NCI-H446 (cell line): ENCODE measurements at places on chromosomes 6 and 20.

DNA sequence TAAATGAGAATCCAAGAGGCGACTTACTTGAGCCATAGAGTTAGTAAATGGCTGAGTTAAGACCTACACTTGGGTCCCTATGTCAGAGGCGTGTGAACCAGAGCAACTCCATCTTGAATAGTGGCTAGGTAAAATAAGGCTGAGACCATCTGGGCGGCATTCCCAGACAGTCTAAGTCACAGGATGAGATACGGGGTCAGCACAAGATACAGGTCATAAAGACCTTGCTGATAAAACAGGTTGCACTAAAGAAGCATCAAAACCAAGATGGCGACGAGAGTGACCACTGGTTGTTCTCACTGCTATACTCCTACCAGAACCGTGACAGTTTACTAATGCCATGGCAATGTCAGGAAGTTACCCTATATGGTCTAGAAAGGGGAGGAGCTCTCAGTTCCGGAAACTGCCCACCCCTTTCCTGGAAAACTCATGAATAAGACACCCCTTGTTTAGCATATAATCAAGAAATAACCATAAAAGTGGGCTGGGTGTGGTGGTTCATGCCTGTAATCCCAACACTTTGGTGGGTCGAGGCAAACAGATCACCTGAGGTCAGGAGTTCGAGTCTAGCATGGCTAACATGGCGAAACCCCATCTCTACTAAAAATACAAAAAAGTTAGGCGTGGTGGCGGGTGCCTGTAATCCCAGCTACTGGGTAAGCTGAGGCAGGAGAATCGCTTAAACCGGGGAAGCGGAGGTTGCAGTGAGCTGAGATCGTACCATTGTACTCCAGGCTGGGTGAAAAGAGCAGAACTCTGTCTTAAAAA lies 43.9 kb upstream of the EEF1A1 start:
- DNase-seq = no peak

DNA sequence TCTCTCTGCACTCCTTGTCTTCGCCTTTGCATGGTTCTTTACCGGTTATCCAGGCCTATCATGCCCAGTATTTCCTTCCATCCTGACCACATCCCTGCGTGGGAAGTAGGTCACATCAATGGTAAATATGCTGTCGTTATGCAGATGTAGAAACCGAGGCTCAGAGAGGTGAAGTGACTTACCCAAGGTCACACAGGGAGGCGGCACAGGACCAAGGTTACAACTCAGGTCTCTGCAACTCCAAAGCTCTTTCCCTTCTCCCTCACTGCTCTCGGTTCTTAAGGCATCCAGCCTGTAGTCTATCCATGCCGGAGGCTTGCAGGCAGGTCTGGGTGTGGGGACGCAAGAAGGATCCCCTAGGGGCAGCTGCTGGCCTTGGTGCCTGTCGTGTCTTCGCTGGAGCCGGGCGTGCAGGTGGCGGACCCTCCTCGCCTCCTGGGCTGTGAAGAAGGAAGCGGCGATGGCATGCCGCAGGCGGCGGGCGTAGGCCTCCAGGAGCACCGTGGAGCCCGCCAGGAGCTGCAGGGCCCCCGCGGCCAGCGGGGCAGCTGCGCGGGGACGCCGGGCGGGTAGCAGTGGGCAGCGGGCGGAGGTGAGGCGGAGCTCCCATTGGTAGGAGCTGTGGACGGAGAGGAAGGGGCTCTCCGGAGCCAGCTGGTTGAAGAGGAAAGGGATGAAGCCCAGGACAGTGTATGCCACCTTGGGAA lies 9.1 kb downstream of the OCSTAMP start:
- DNase-seq = no peak

- no peak for DNase-seq
These were observed 13.8 kb downstream of the BMP7 start for GRCh38 chr20:57252559-57253162.

DNA sequence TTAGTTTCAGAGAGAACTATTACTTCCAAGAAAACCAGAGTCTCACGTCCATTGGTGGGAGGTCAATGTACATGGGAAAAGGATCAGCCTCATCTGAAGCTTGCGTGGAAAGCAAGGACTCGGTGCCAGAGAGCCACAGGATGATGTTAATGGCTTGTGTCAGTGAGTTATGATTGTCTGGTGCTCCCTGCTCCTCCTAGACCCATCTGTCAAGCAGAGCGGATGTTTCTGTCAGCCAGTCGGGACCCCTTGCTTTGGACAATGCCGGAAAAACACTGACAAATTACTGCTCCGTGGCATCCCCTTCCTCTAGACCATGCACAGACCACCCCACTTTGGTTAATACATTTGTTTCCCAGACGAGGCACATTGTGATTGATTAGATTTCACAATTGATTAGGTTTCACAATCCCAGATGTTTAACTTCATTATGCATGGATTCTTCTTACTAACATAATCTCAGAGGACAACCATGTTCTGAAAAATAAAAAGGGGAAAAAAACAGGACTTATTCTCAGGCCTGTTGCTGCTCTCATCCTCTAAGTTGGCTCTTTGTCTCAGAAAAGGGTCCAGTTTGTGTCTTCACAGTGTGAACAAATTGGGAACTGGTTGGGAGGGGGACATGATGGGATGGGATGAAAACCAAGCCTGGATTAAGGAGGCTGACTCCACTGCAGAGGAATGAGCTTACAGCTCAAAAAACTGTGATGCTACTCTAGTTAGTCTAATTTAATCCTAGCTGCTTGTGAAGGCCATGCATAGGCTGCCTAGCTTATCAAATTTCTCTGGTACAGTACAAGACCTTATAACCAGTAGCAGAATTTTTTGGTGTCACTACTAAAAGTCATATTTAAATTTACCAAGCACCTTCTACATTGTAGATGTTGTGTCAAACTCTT lies 51.9 kb downstream of the UNC5CL start:
- DNase-seq = no peak

- no peak for DNase-seq
These were observed 12.3 kb downstream of the MTCH1 start for GRCh38 chr6:36973647-36974046.

DNA sequence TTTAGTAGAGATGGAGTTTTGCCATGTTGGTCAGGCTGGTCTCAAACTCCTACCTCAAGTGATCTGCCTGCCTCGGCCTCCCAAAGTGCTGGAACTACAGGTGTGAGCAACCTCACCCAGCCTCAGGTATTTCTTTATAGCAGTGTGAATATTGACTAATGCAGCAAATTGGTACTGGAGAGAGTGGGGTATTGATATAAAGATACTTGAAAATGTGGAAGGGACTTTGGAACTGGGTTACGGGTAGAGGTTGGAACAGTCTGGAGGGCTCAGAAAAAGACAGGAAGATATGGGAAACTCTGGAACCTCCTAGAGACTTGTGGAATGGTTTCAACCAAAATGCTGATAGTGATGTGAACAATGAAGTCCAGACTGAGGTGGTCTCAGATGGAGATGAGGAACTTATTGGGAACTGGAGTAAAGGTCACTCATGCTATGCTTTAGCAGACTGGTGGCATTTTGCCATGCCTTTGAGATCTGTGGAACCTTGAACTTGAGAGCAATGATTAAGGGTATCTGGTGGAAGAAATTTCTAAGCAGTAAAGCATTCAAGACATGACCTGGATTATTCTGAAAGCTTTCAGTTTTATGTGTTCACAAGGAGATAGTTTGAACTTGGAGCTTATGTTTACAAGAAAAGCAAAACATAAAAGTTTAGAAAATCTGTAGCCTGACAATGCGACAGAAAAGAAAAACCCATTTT lies 127.2 kb downstream of the DTNBP1 start:
- no peak for DNase-seq

DNA sequence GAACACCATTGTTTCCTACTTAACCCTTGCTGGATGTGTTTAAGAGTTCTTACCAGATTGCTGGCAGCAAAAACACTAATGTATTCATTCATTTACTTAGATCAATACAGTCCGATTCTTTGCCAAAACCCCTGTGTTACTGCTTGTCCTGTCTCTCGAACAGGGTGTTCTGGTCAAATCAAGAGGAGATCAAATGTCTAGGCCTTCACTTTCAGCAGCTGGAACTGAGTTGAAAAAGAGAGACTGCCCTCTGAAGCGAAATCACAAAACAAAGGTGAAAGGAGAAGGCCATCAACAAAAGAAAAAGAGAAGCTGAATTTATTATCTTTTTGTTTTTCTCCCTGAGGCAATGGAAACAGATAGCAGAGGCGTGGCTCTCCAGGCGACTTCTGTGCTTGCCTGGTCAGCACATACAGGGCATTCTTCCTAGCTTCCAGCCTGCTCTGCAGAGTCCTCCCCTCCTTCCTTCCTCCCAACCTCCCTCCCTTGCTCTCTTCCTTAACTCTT lies 44.1 kb upstream of the GCM1 start:
- DNase-seq = no peak
